ENCODE measurements at places on chromosomes 2 and 18.

GRCh38 chr18:71398531-71398930 lies 1109.7 kb downstream of the SOCS6 start:
- DNase-seq: peak; percentile 45

DNA sequence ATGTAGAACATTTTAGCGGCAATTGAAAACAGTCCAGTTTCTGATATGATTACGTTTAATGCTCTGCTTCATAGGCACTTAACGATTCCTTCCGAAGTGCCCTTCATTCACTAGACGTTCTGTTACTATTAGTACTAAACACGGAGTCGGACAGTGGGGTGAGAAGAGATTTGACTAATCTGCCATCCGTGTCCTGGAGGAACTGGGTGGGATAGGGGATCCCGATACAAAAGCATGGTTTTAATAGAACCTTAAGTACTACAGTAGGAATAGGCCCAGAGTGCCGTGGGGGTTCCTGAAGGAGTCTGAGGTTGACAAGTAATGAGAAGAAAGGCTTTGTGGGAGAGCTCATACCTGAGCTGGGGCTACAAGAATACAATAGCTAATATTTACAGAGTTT lies 631 bp downstream of the MORN2 start:
- DNase-seq: no peak

DNA sequence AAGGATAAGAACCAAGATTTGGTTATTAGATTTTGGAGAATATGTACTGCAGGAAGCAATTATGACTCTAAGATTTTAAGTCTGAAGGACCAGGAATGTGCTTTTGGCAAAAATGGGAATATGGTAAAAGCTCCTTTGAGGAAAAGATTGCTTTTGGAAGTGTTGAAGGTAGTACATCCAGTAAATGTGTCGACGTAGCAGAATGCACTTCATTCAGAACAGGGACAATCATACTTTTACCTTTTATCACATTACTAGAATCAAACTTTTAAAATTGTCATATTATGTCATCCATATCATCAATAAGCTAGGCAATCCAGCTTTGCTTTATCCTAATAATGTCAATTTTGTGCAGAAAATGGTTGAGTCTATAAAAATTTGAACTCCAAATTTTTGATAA lies 74.3 kb upstream of the MSTN start:
- no peak for DNase-seq

GRCh38 chr18:11849841-11850634 lies 1.2 kb upstream of the CHMP1B start:
- no peak for DNase-seq

DNA sequence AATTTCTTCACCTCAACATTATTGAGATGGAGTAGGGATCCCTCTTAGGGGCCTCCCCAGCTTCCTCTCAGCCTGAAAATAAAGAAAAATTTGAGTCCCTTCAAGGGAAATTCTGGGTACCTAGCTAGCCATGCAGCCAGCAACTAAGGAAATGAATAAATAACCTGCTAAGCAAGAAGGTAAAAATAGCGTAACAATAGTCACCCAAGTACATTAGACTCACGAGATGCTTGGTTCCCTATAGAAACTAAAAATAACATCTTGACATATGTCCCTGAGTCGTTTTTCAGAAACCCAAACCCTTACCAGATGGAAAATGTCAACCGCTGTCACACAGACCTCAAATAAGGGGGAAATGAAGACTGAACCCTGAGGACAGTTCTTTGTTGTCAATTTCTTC lies 51.9 kb downstream of the CACNB4 start:
- no peak for DNase-seq

DNA sequence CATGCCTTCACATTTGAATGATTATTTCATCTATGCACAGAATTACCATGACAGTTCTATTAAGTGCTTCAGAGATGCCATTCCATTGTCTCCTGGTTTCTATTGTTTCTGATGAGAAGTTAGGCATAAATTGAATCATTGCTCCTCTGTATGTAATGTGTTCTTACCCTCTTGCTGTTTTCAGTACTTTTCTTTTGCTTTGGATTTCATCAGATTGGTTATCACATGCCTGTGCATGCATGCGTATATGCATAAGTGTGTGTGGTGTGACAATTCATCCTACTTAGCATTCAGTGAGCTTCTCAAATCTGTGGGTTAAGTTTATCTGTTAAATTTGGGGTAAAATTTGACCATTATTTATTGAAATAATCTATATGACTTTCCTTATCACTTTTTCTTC lies 263.3 kb upstream of the RND3 start:
- no peak for DNase-seq

- no peak for DNase-seq
Observed at GRCh38 chr2:152355409-152355831, 20.4 kb downstream of the FMNL2 start.

- no peak for DNase-seq
Observed at GRCh38 chr2:222915092-222915957, 54.5 kb downstream of the ACSL3 start.

GRCh38 chr18:44679914-44680272 lies 795 bp upstream of the SETBP1 start:
- DNase-seq: peak; percentile 44

- DNase-seq: no peak
Observed at GRCh38 chr2:146678516-146678915, 1166.3 kb upstream of the ACVR2A start.

DNA sequence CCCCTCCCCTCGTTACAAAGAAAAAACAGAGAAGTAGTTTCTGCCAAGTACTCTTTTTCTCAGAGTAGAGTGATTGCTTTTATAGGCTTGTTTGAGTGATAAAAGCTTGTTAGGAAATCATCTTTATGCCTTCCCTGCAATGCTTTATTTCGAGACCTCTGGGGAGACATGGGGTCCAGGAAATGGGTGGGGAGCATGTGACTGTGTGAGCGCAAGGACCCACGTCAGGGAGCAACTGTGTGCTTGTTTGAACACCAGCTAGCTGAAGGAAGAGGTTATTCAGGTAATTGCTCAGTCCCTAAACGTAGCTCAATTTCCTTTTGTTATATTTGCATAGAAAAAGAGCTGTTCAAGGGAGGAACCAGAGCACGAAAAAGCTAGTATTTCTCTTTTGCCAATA lies 187.3 kb downstream of the FAM210A start:
- peak; percentile 55 for DNase-seq

- no peak for DNase-seq
Observed at GRCh38 chr2:241627675-241628074, 9.3 kb downstream of the THAP4 start.
